ENCODE measurements at places on chromosomes 5 and 9.

DNA sequence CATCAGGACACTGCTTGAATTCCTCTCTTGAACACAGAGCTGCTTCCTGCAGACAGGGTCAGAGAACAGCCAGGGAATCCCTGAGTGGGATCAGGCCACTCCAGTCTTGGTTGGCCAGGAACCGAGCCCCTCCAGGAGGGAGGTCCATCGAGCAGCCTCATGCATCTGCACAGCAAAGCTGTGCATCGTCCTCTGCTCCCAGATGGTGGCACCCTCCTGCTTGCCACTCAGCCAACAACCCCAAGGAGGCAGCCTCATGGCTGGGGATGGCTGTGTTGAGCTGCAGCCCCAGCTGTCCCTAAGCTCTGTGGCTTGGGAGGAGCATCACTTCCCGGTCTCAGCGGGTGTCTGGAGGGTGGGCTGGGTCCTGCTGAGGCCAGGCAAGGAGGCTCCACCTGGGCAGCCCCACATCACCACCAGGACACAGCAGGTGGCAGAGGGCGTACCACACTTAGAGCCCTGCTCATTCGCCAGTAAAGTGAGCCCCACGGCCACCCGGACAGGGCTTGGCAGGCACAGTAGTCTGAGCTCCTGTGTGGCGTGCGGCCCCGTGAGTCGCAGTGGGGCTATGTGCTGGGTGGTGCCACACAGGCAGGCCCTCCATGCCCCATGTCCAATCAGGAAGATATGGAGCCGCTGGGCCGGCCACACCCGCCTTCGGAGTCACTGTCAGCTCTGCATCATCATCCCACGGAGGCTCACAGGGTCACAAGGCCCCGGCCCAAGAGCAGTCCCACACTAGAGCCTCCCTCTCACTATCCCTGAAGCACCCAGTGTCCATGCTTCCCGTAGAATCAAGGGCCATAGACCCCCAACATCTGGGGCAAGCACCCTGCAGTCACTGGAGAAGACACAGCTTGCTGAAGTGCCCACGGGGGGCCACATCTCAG is 11.9 kb downstream of the LPCAT1 start:
- DNase-seq = no peak

- no peak for DNase-seq
Observed at GRCh38 chr9:81979196-81979595, 9.4 kb upstream of the SPATA31D1 start.

DNA sequence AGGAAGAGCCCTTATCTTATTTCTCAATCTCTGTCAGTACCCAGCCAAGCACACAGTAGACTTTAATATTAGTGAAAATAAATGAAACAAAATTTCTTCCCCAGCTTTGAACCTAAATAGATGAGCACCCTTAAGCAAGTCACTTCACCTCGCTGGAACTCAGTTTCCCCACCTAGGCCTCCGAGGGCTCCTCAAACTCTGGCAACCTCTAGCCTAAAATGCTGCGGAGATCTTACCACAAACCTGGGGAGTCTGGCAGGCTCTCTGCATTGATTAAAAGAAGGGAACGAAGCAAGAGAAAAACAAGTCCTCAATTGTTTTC is 326 bp downstream of the RIGI start:
- no peak for DNase-seq

DNA sequence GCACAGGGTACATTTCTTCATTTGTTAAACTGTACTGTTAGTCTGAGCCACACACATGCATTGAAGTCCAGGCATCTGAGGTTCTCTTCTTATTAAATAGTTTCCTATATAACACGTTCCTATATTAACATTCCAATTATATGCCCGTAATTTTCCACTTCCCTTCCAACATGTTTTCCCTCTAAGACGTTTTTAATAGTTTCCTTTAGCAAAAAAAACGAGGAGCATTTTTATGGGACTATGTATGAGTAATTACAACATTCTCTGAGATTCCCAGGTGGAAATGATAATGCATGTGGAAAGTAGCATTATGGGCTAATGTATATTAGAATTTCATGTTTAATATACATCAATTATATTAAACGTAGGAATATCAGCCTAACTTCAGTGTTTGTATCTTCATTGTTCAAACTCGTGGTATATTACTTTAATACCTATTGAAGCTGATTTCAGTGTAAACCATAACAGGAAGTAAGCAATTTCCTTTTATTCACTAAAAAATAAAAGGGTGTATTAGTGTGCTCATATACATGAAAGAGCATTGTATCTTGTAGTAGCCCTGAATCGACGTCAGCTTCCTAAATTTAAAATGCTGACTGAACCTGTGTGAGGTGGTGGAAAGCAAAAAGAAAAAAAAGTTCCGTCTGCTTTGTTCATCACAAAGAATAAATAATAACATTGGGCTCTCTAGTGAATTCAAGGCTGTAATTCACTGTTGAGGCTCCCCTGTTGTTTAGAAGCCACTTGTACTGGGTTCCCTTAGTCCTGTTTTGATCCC is 11.3 kb downstream of the SMARCA2 start:
- no peak for DNase-seq

- no peak for DNase-seq
Observed at GRCh38 chr9:70034271-70034711, 9.4 kb upstream of the MAMDC2 start.

DNA sequence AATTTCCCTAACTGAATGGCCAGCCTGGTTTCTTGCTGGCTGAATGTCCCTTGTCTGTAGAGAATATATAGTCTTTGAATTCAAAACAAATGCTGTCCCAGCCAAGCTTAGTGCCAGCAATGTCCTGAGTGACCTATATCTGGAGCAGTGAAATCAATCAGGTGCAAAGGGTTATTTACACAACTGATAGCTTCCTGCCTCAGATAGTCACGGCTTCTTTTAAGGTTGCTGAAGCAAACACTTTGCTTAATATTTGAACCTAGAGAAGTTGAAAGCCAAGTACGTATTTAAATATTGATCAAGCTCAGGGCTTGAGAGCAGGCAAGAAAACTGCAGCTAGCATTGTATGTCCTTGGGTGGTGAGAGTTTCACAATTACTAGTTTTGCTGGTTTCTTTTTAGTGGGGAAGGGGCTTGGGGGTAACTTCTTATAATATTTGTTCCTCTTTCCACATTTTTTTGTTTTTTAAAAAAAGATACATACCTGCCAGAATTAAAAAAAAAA is 2.0 kb upstream of the ARHGEF28 start:
- no peak for DNase-seq

DNA sequence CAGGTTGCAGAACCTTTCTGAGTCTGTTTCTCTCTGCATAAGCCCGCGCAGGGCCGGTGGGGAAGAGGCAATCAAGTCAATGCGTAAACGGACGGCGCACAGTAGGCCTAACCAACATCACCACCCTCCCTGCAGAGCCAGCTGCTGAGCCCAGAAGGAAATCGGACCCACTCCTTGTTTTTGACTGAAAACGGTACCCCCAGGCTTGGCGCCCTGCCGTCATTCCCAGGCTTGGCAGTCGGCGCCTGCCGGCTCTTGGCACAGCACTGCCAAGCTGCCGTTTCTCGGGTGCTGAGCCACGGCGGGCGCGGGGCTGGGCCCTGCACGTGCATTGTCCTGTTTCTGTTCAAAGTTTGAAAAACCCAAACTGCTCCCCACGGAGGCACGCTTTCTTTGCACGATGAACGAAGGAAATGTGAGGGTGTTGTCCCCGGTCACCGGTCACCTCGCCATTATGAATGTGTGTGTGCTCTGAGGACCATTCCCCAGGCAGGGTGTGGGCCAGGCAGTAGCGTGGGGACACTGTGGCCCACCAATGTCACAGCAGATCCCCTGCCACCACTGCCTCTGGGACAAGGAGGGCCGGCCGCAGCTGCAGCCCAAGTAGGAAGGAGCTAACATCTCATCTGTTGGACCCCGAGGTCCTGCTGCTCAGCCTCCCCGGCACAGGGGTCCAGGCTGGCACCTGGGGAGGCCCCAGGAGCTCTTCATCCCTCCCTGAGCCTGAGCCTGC is 20.1 kb downstream of the FIBCD1 start:
- no peak for DNase-seq

DNA sequence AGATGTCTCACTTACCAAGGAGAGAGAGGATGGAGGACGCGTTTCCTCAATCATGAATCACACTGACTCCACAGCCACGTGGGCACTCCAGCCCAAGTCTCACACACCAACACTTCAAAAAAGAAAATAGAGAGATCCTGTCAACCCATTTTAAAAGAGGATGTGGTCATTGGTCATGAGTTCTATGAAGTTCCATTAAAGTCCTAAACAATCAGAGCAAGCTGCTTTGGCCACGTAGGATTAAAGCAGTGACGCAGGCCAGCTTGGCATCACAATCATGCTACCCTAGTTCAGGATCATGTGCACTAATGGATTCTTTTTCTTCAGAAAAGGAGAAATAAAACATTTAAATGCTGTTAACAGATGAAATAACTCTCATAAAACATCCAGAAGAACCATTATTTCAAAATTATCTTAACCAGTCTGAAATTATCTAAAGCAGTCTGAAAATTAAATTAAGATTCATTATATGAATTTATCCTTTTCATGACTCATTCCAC is 108.1 kb downstream of the SEMA5A start:
- DNase-seq = no peak

- no peak for DNase-seq
Observed at GRCh38 chr5:181217803-181218062, 5.3 kb upstream of the TRIM41 start.

GRCh38 chr9:25742256-25742655 is 64.0 kb upstream of the TUSC1 start:
- no peak for DNase-seq

Measured in cerebellar nuclear complex (tissue), 1 donor.